ENCODE measurements at places on chromosomes 5 and 9.

DNA sequence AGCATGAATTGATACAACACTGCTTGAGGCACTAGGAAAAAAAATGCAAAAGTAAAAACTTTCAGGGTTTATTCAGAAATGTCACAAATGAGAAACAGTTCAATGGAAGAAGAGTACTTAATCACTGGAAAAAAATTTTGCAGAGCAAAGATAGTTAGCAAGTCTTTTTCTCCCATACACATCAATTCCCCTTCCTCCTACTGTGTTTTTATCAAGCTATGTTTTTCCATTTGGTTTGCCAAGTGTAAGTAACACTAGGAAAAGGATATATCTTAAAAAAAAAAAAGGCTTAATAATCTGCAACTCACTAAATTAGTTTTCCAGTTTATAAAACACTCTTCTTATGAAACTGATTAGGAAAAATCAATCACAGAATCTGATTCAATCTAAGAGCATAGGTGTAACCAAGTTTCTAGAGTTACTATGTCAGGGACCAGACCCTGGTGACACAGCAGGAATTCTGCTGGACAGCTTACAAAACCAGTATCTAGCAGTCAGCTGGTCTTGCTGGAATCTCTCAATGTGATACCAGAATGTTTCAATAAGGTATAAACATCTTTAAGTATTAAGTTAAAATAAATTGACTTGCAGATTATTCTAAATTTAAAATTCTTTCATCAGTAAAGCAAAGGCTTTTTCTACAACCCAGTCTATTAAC lies 34.7 kb downstream of the RNF145 start:
- DNase-seq = no peak

DNA sequence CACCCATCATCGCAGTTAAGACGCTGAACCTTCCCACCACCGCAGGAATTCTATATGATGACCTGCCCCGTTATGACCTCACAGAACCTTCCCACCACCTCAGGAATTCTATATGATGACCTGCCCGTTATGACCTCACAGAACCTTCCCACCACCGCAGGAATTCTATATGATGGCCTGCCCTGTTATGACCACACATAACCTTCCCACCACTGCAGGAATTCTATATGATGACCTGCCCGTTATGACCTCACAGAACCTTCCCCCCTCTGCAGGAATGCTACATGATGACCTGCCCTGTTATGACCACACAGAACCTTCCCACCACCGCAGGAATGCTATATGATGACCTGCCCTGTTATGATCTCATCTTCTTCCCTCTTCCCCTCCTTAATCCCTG lies 64.3 kb downstream of the IRX1 start:
- DNase-seq = no peak

- DNase-seq = peak; percentile 84
Measured at GRCh38 chr9:127349483-127350113, 47.4 kb upstream of the SLC2A8 start.

GRCh38 chr5:117551236-117551635 lies 976.6 kb upstream of the SEMA6A start:
- DNase-seq = no peak

Measured in cerebellum (tissue), 4 donors.